ENCODE measurements at places on chromosomes 1 and 21.

DNA sequence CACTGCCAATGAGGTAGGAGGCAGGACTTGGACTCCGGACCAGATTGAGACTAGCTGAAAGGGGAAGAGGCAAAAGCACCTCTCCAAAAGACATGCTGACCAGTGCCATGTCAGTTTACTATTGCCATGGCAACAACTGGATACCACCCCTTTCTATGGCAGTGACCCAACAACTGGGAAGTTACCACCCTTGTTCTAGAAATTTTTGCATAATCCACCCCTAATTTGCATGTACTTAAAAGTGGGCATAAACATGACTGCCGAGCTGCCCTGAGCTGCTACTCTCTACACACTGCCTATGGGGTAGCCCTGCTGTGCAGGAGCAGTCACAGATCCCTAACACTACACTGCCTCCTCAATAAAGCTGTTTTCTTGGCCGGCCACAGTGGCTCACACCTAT, 19.0 kb upstream of the SLC6A9 start:
- DNase-seq: no peak

DNA sequence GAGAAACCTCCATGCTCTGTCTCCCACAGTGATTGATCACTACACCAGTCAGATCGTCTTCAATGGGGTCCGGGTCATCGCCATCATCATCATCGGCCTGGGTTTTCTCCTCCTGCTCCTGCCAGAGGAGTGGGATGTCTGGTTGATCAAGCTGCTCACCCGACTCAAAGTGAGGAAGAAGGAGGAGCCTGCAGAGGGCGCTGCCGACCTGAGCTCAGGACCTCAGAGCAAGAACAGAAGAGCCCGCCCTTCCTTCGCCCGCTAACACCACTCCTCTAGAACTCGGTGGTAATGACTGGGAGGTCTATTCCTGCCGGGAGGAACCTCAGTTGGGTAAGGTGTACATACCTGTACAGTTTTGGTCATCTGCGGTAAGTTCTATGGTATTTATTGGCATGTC, 50.3 kb upstream of the COA6 start:
- no peak for DNase-seq

- DNase-seq: no peak
These were observed 1.4 kb downstream of the DUSP10 start for GRCh38 chr1:221740369-221740992.

GRCh38 chr1:58983633-58984245, 199.9 kb upstream of the JUN start:
- no peak for DNase-seq

DNA sequence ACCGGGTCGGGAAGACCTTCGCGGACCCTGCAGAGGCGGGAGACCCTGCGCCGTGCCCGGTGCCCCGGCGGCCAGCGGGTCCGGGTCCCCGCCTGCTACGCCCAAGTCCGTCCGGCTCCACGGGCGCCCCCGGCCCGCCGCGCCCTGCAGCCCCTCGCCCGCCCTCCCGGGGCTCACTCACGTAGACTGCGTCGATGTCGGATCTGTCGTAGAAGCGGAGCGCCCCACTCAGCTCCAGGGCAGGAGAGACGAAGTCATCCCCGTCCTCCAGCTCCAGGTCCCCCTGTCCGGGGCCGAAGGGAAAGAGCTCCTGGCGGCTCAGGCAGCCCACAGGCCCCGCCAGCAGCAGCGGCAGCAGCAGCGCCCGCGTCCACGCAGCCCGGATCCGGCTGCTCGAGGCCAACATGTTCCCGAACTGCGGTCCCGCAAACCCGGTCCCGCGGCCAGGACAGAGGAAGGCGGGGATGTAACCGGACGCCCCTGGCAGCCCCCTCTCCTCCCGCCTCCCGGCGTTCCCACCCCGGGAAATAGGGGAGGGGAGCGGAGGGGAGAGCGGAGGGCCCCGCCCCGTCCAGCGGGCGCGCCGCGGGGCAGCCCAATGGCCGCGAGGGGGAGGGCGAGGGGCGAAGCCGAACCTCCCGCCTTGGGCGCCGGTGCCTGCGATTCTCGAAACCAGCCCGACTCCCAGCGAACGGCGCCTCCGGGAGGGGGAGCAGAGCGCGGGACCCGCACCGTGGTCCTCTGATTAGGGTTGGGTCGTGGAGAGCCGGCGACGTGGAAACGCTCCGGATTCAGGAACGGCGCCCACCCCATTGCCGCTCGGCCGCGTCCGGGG, at the start of gene NID1:
Gene NID1 (minus strand): TSS at position 417 of the 835 bp plus-strand sequence. CDS start 11 bp downstream, at position 406.
- DNase-seq: peak; percentile 37

- no peak for DNase-seq
These were observed 55.7 kb downstream of the CAPZB start for GRCh38 chr1:19429611-19430010.

DNA sequence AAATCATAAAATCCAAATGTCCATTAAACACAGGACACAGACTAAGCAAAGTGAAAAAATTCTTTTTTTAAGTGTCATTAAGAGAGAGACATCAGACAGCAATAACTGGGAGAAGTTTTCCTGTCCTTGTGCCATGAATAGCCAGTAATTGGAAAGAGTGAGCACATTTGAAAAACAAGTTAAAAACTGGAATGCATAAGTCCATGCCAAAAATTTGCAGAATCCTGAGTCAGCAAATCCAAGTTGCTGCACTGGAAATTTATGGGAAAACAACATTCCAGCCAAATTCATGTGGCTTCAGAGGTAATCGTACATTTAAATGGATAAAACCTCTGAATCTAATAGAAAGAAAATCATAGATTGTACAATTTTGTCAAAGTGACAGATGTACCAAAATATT, 291.4 kb downstream of the LRRC40 start:
- no peak for DNase-seq

DNA sequence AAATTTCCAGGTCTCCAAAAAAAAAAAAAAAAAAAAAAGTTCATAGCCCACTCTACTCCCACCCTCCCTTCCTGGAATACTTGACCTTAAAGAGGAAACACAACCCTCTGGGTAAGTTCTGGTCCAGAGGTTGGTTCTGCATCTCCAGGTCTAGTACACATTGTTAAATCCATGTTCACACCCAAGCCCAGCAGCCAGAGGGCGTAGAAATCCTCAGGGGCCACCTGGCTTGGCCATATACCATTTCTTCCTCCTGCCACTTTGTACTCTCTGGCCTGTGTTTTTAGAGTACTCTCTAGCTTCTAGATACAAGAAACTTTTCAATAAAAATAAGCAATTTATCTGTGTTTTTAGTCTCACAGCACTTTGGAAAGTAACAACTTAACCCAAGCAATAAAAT, 89.3 kb downstream of the PHTF1 start:
- DNase-seq: no peak

- no peak for DNase-seq
These were observed 7.3 kb downstream of the RNU1-2 start for GRCh38 chr1:16903054-16903453.

DNA sequence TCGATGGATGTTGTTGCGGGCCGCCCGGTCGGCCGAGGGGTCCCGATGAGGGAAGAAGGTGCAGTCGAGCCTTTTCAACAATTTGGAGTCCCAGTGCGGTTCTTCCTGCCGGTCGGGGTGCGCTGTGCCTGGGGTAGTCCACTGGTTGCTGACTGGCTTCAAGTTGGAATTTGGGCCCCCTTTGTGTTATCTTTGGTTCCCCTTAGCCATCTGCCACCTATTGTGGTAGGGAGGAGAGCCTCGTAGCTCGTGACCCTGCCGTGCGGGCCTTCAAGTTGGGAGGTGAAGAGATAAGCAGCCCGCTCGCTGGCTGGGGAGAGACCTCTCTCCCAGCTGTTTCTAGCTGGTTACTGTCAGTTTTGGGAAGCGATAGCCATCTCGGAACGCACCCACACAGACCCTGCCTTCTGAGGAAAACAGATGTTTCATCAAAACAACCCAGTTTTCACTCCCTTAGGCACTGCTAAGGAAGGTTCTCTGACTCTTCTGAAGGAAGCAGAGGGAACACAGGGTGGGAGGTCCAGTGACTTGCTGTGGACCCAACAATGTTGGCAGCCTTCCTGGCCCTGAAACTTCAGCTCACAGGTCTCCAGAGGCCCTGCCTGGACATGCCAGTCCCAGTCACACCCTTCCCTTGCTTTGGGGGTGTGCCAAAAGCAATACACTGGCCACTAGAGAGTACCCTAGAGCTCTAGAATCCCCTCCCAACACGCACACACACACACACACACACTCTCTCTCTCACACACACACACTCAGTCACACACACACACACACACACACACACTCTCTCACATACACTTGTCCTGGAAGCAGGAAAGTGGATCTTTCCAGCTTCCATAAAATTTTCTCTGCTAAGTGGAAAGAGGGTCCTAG, 1.0 kb downstream of the BTG2 start:
- peak; percentile 69 for DNase-seq

GRCh38 chr1:71372496-71372895, 291.7 kb upstream of the ZRANB2 start:
- no peak for DNase-seq

DNA sequence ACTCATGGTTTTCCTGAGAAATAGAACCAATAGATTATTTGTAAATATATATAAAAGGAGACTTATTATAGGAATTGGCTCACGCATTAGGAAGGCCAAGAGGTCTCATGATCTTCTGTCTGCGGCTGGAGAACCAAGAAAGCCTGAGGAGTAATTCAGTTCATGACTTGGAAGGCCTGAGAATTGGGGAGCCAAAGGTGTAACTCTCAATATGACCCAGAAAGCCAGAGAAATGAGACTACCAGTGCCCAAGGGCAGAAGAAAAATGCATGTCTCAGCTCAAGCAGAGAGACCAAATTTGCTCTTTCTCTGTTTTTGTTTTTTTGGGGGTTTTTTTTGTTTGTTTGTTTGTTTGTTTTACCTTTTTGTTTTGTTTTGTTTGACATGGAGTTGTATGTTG, 19.5 kb downstream of the SLAMF7 start:
- no peak for DNase-seq

GRCh38 chr1:178341261-178341956, 155.4 kb downstream of the CLEC20A start:
- DNase-seq: no peak

DNA sequence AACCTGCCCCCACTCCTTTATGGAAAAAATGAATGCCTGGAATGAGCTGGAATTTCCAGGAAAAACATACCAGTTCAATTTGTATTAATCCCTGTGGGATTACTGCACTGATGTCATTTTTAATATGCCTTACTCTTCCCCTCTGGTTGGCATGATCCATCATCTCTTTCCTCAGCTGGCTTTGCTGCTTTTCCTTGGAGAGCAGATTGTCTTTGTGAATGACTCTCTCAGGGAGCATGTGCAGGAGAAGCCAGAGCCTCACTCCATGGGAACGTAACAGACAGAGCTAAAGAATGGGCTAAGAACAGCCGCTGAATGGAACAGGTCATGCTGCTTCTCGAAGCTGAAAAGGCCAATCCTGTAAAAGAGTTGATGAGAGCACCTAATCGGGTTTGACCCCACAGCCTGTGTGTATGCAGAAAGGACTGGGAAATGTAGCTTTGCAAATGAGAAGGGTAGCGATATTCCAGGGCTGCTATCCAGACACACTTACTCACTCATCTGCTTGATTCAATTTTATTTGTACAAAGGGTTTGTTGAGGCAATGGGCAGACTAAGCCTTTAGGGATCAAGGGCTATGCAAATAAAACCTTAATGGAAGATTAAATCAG, 20.7 kb downstream of the PHC2 start:
- DNase-seq: no peak

GRCh38 chr21:33943293-33943692, 27.7 kb upstream of the ATP5PO start:
- DNase-seq: no peak

- DNase-seq: no peak
These were observed 35.4 kb upstream of the TXLNA start for GRCh38 chr1:32144033-32144432.

GRCh38 chr1:2356401-2356800, 35.0 kb downstream of the MORN1 start:
- no peak for DNase-seq

- DNase-seq: no peak
These were observed 111.5 kb downstream of the GRIK3 start for GRCh38 chr1:36922593-36923426.

- DNase-seq: no peak
These were observed 13.3 kb downstream of the ZBTB8OS start for GRCh38 chr1:32636914-32637645.

DNA sequence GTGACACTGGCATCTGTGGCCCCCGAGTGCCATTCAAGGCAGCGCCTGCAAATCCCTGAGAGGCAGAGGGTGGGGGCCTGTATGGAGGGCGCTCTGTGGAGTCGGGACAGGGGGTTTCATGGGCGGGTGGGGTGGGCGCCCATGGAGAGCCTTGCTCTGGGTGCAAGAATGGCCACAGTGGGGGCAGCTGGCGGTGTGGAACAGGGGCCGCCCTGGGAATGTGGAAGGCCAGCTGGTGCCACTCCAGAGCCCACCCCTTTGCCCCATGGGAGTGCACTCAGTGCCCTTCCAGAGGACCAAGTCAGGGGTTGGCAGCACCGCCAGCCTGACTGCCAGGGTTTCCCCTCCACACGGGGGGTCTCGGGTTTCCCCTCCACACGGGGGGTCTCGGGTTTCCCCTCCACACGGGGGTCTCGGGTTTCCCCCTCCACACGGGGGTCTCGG, 55.0 kb upstream of the TRAPPC10 start:
- no peak for DNase-seq

GRCh38 chr1:113849072-113849471, 22.4 kb downstream of the PTPN22 start:
- no peak for DNase-seq

GRCh38 chr21:46297338-46298271, 11.5 kb downstream of the YBEY start:
- DNase-seq: no peak

DNA sequence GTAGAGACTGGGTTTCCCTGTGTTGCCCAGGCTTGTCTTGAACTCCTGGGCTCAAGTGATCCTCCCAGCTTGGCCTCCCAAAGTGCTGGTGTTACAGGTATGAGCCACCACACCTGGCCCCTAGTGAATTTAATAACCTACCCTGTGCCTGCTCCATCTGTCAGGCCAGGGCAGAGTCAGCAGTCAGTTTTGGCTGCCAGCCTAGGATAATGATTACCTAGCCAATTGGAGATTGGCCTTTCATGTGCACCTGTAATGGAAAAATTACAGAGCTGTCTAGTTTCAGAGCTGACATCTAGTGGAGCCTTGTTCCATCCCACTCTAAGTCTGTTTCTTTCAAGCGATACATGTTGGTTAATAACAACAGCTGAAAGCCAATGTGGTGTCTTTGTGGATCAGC, 92.0 kb downstream of the DIRAS3 start:
- DNase-seq: no peak

DNA sequence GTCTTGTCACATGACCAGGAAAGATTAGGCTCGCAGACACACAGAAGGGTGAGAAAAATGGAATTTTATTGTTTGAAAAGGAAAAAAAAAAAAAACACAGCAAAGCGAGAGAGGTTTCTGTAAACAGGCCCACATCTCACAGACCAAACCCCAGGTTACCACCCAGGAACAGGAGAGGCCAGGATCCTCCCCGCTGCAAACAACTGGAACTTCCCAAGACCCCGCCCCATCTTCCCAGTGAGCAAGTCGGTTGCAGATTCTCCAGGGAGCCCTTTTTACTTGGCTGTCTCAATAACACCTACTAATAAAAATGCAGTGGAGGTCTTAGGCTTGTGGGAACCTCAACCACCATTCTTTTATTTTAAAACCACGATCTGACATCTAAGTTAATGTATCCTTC, 84.7 kb upstream of the ETS2 start:
- no peak for DNase-seq
